ENCODE measurements at places on chromosomes 3 and 15.

- peak; percentile 71 for DNase-seq
These were observed 10.5 kb downstream of the GNAI2 start for GRCh38 chr3:50246517-50246954.

GRCh38 chr3:47540281-47540680 is 26.8 kb upstream of the ELP6 start:
- no peak for DNase-seq

DNA sequence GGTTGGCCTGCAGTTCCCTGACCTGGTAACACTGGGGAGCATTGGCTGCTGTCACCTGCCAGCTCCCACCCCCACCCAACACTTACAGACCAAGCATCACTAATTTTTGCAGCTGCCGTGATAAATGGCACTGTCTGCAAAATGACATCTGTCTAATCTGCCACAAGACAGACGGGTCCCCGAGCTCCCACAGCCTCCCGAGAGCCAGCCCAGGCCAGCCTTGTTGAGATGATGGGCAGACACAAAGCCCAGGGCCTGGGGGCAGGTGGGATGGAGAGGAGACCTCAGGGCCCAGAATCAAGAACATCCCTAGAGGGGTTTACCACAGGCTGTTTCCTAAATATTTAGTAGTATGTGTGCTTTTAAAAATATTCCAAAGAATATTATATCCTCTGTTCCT is 203.4 kb downstream of the TBC1D2B start:
- no peak for DNase-seq

DNA sequence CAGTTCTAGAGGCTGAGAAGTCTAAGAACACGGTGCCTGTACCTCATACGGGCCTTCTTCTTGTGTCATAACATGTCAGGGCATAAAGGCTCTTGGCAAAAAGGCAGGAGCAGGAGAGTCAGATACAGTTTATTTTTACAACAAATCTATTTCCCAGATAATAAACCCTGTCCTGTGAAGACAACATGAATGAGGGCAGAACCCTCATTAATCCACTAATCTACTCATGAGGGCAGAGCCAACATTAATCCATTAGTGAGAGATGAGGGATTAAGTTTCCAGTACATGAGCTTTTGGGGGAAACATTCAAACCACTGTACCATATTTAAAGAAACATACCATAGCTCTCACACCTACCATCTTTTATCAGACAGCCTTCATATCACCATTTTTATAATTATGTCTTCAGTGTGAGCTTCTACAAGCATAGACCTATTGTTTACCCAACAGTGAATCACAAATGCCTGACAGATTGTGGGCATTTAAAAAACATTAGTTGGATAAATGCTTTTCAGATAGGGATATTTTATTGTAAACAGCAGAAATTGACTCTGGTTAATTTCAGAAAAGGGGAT is 645.8 kb downstream of the GRM7 start:
- no peak for DNase-seq

GRCh38 chr3:45554006-45554666 is 40.4 kb upstream of the LIMD1 start:
- DNase-seq, result no peak

DNA sequence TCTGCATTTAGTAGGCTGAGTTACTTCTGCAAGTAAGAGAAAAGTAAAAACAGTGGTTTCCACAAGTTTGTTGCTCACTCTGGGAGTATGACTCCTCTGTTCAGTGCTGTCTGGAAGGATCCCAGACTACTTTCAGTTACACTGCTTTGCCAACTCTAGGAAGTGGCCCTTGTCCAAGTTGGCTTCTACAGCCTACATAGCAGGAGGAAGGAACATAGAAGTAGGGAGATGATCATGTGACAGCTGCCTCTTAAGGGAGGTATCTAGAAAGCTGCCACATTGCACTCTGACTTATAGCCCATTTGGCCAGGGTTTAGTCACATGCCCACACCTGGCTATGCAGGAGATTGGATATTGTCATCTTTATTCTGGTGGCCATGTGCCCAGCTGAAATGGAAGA is 298.1 kb downstream of the NSUN3 start:
- no peak for DNase-seq

DNA sequence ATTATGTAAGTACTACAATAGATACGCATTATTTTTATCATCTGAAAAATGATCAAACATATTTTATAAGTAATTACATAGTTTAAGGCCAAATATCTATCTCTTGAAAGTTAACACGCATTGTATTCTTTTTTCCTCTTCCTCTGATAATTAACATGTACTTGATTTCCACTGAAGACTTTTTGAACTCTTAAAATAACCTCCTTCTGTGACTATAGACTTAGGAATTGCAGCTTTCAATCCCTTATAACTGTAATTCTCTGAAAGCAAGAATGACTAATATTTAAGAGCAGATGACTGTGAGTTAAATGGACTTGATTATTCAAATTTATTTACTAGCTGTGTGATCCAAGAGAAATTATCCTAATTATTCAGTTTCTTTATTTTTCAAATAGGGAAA is 730.6 kb upstream of the NECTIN3 start:
- DNase-seq, result no peak

GRCh38 chr3:138417559-138417982 is 16.8 kb upstream of the ESYT3 start:
- DNase-seq, result peak; percentile 31

- no peak for DNase-seq
These were observed 18.7 kb upstream of the MTMR14 start for GRCh38 chr3:9630550-9631139.

- no peak for DNase-seq
These were observed 328.5 kb downstream of the MECOM start for GRCh38 chr3:169334991-169335390.

- DNase-seq, result no peak
These were observed 88.8 kb downstream of the HES1 start for GRCh38 chr3:194224471-194225417.

- no peak for DNase-seq
These were observed 143.5 kb upstream of the SOX2 start for GRCh38 chr3:181568248-181568647.

DNA sequence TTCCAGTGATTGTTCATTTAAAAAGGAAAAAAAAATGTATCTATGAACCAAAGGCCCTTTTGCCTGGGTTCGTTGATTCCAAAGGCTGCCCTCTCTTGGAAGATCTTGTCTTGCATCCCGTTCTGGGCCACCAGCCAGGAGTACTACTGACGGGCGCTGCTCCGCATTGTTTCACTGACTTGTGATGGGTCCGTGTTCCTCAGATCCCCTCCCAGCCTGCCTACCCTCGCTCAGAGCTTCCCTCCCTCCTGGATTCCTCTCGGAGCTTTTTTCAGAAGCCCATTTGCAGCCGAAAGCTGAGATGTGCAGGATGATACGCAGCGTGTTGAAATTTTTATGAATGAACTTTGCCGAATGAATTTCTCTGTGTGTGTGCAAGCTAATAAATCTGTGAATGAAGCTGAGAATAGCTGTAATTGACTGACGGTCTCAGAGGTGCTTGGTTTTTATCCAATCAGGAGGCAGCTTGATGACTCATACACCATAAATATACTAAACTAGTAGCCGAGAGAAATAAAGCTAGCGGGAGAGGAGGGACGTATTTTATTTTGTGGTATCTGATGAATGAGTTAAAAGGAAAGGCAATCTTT is at the start of gene SHC4:
SHC4 (minus strand) TSS at position 396 of the 590 bp plus-strand sequence. CDS start 904 bp downstream, outside the sequence.
- no peak for DNase-seq

DNA sequence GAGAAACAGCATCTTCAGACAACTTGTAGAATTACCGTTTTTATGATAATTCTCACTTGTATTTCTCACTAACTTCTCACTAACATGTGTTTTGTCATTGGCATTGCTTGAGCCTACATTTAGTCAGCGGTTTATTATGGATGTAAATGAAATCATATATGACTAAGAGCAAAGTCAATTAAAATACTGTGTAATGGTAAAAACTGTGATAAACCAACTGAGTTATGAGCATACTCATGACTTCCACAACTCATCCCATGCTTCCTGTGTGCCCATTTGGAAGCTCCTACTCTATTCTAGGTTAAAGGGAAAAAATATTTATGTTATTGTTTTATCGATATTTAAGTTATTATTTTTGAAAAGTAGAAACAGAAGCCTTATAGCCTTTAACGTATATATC is 12.8 kb downstream of the PXK start:
- DNase-seq, result no peak

GRCh38 chr3:128707928-128708494 is 18.0 kb upstream of the RAB7A start:
- DNase-seq, result no peak

- DNase-seq, result no peak
These were observed 211.4 kb downstream of the NR1D2 start for GRCh38 chr3:24156466-24156865.

DNA sequence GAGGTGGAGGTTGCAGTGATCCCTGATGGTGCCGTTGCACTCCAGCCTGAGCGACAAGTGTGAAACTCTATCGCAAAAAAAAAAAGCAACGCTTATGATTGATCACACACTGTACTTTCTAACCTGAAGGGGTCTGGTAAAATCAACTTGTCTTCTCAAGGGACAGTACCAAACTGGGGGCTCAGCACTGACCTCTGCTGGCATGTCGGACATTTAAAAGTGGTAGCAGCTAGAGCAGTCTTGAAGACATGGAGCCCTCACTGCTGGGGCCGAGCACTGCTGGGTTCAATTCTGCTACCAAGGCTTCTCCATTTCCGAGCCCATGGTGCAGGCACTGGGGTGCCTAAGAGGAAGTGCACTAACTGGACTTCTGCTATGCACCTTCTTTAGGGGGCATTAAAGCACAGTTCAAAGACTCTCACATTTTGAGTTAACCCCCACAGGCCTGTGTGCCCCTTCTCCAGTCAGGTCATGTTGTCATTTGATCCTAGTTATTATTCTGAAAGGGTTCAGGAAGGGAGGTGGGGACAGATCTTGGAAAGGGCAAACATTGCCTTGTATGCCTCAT is 26.4 kb upstream of the LAMP3 start:
- DNase-seq, result no peak

- no peak for DNase-seq
These were observed 66.5 kb downstream of the ARMC8 start for GRCh38 chr3:138253609-138254008.

DNA sequence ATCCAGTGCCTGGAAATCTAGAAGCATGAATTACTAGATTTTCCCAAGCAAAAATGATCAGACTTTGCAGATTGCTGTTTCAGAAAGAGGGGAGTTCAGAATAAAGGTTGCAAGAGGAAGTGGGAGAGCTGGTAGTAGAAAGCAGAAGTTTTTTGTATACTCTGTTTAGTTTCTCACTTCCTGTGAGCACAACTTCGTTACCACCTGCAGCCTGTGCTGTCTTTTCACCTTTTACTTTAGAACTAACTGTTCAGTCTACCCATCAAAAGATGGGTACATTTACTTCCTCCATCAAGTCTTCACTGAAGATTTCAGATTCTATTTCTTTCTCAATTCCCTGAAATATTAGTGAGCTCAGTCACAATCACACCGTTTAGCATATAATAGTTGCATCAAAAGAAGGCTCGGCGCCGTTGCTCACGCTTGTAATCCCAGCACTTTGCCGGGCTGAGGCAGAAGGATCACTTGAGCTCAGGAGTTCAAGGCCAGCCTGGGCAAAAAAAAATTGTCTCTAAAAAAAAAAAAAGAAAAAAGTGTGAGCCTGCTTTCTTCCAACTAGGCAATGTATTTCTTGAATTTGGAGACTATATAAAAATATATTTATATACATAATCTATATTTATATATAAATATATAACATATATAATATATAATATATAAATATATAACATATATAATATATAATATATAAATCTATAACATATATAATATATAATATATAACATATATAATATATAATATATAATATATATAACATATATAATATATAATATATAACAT is 1.8 kb upstream of the CEP97 start:
- DNase-seq, result no peak

- DNase-seq, result no peak
These were observed 81.8 kb upstream of the MRPS22 start for GRCh38 chr3:139261754-139262586.

- no peak for DNase-seq
These were observed 588.5 kb upstream of the TGFBR2 start for GRCh38 chr3:30017901-30018300.

GRCh38 chr3:43872301-43872700 is 181.6 kb downstream of the ABHD5 start:
- no peak for DNase-seq

- DNase-seq, result no peak
These were observed 143.8 kb downstream of the NEO1 start for GRCh38 chr15:73196113-73196512.

DNA sequence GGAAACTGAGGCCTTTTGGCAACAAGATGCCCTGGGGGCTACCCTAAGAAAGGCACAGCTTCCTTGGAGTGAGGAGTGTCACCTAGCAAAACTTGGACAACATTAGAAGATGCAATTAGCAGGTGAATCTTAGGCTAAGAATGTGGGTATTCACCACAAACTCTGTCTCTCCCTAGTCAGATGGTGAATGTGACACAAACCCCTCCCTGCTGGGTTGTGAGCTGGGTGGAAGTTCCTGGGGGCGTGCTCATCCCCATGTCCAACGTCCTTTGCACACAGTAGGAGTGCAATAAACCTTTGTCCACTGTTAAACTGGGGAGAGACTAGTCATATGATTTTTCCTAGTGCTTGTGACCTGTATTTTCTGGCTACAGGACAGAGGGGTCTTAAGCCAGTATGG is 67.1 kb upstream of the SH3GL3 start:
- no peak for DNase-seq

DNA sequence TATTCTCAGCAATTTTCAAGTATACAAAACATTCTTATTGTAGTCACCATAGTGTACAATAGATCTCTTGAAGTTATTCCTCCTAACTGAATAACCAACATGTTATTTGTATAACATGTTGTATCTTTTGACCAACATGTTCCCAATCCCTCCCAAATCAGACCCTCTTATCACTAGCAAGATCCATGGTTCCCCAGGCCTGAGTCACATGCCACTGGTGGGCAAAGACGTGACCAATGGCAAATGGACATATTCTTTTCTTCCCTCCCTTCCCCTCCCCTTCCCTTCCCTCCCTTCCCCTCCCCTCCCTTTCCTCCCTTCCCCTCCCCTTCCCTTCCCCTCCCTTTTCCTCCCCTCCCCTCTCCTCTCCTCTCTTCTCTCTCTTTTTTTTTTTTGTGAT is 45.4 kb downstream of the AMOTL2 start:
- no peak for DNase-seq

DNA sequence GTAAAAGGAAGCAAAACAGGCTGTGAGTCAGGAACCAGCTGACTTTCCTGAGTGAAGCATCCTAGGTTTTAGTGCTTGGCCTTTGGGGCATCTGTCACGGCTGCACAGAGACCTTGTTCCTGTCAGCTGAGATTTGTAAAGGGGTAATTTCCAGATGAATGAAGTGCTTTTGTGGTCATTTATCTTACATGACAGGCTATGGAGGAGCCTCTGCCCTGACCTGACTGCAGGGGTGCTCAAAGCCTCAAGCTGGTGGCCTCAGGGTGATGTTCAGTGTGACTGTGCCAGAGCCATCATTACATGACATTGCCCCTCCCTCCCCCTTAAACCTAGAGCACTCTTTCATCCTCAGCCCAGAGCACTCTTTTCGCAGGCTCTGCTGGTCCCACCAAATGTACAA is 132.5 kb downstream of the ARNT2 start:
- no peak for DNase-seq

GRCh38 chr15:78339559-78339958 is 594 bp upstream of the CRABP1 start:
- no peak for DNase-seq

GRCh38 chr15:89475661-89476060 is 20.7 kb downstream of the RHCG start:
- no peak for DNase-seq
